ENCODE measurements at places on chromosomes 7 and 10. TPM values are rescaled to one million over a fixed set of nuclear protein-coding genes. Genes with fewer than 3 reads are reported as not detected.

DNA sequence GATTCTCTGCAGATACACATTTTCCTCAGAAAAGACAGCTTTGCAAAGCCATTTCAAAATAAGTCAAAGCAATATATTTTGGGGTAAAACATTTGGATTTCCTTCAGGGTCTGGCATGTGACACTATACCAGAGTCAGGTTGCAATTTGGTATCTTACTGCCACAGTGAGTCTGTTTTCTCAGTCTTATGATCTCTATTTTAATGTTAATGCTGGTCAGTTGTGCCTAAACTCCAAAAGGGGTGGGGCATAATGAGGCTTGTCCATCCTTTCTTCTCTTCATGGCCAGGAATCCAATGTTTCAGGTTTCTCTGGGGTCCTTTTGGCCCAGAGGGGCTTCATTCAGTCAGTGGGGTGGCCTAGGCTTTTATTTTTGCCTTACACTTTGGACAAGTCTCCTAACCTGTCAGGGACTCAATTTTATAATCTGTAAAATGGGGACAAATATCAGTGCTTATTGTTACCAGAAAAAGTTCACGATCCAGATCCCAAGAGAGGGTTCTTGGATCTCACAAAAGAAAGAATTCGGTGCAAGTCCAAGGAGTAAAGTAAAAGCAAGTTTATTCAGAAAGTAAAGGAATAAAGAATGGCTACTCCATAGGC is 341.5 kb downstream of the GALNT17 start:
- DNase-seq: no peak

The MALSU1 gene
- 93.6 TPM for polyA plus RNA-seq

The ACHE gene
- 2.1 TPM for polyA plus RNA-seq

GRCh38 chr10:18401416-18402195 is 249.8 kb downstream of the NSUN6 start:
- no peak for DNase-seq

All from SK-N-SH (cell line).